ENCODE measurements at places on chromosomes 6 and 20.

- DNase-seq: no peak
Observed at GRCh38 chr20:50519036-50519762, 9.0 kb downstream of the PTPN1 start.

- DNase-seq: no peak
Observed at GRCh38 chr6:43355862-43356590, 13.4 kb downstream of the ZNF318 start.

DNA sequence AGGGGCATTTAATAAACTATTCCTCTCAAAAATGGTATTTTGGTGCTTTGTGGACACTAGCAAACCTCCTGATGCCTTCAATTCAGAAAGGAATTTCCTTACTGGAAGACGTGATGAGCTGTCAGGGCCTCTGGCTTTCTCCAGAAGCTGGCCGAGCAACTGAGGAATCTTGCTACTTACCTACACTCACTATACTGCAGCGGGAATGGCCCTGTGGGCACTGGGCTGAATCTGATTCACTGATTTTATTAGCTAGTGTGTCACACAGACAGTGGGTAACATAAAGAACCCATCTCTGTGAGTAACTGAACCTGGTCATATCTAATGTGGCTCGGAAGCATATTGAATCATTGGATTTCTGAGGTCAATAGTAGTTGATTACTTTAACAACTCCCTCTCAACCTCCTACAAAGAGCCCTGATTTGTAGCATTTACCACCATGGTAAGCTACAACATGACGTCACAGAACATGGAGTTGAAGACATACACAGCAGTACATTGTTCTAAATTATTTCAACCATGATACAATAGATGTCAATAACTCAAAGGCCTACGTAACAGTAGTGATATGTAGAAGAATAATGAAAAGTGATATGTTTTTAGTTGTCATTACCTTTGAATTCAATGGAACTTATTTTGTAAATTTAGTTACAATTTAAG lies 232.1 kb downstream of the SYNE1 start:
- no peak for DNase-seq

DNA sequence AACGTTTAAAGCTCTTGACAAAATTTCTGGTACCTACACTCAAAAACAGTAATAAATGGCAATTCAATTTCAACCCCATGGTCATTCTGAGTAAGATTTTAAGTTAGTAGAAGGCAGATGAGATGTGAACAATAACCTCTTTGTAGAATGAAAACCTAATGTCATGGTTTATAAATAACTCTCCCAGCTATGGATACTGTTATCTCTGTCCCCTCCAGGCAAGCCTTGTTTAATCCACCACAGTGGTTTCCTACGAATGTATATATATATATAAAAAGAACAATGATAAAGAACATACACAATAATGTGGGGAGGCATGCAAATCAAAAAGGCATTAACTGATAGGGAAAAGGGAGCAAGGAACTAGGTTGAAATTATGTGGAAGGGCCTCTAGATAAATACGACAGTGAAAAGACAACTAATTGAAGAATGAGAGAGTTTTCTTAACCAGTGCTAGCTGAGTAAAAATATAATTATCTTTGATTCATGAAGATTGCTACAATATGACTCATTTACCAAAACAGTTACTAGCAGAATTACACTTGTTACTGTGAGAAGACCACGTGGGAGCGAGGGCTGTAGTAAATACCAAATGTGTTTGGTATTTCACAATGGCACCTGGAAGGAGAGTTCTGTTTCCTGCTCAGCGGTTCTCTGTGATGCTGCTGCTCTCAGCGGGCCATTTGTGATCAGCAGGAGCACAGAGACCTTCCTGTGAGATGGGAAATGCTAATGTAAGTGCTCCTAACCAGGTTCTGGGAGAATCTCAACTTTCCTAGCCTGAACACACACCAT lies 173.7 kb downstream of the MBOAT1 start:
- DNase-seq: no peak

- no peak for DNase-seq
Observed at GRCh38 chr6:14665827-14666724, 548.5 kb downstream of the CD83 start.

DNA sequence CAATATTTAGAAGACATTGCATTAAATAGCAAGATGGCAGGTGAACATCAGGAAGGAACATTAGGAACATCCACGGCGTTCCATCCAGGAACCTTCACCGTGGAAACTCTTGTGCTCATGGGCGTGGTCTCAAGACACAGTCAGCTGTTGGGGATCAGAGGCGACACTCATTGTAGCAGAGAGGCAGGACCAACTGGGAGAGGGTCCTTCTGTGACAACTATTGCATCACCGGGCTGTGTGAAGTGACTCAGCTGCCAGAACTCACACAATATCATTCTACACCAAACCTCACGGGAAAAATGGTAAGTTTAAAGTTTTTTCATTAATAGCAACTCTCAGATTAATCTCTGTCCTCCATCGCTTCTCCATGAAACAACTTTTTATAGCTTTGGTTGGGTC lies 334.8 kb upstream of the SULF2 start:
- no peak for DNase-seq

DNA sequence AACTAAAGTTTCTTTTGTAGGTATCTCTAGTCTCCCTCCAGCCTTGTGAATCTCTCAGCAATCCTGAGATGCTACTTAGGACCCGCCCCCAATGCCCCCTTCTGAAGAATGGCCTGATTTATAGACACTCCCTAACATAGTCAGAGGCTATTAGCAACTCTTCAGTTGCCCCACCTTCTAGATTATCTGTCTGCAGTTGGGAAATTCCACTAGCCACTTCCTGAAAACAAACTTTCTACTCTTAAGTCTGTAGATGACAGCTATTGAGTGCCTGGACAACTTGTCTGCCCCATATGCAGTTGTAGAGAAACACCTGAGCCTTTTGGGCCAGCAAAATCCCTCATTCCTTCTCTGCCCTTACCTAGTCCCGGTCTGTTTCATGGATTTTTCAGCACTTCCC lies 188.2 kb upstream of the PREP start:
- DNase-seq: no peak
